Kidney tubule cell (primary cell): ENCODE measurements at places on chromosomes 3 and 15.

- no peak for DNase-seq
Measured at GRCh38 chr3:40332684-40333083, 23.2 kb downstream of the EIF1B start.

DNA sequence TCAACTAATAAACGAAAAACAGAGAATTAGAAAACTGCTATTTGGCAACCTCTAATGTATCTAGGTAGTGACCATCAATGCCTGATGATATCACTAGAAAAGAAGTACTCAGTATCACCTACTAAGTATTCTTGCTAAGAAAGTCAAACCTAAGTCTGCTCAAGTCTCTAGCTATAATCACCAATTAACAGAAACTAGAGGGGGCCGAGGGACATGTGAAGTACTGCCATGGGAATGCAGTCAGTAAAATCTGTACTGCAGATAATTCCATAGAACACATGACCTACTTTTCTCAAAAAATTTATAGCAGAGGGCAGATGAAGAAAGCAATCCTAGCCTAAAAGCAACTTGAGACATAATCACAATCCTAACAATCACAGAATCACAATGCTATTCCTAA, 51.4 kb downstream of the CPEB1 start:
- DNase-seq, result no peak

- DNase-seq, result no peak
Measured at GRCh38 chr15:36882056-36882455, 218.3 kb downstream of the MEIS2 start.

DNA sequence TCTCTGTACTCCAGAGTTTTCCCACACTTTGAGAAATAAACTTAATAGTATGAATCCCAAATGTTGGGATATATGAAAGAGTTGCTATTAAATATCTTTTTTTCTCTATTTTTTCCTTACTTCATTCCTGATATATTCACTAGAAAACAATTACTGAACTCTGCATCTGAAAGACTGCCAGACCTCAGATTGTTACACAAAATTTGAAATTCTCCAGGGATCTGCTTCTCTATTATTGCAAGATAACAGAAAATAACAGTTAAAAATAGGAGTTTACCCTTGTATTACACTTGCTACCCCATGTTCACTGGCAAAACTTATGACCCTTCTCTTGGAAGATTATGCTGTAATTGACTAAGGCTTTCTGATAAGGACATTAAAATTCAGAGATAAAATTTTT, 11.7 kb upstream of the P3H2 start:
- no peak for DNase-seq

DNA sequence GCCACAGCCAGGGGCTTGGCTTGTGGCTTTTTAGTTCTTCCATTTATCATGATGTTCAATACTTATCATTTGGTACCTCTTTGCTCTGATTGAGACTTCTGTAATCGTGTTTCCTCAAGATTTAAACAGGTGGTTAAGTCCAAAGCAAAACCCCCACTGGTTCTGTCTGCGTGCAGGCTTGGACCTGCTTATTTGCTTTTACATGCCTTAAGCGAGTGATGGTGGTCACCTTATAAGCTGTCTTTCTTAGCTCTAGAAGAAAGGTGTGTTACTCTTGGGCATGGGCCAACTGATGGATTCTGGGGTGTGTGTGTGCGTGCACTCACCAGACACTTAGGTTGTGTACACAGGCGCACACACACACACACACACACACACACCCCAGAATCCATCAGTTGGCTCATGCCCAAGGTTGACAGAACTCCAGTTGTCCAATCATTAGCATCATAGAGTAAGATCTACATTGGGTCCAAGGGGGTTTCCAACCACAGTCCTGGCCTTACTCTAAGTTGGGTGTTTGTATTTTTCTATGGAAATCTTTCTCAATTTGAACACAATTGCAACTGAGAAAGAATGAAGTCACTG, 1.2 kb downstream of the MYZAP start:
- DNase-seq, result no peak

DNA sequence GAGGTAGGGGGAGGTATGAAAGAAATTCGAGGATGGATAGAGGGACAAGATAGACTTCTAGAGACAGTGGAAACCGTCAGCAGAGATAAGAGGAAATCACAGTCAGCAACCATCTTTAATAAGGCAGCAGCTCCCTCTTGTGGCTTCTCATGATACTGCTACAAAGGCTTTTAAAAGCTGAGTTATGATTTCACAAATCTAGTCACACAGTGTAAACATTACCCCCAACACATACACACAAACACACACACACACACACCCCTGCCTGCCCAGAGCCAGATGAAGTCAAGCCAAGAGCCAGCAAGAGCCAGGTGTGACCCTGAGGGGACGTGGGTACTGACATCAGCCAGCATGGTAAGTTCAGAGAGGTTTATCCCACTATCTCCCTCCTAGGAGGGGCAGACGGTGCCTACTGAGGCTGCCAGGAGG, 18.9 kb upstream of the TGM5 start:
- DNase-seq, result peak; percentile 70

GRCh38 chr3:66629150-66629981, 128.5 kb upstream of the LRIG1 start:
- DNase-seq, result no peak

GRCh38 chr3:72309661-72310418, 524.9 kb upstream of the PROK2 start:
- no peak for DNase-seq

GRCh38 chr3:8519156-8519555, 17.5 kb downstream of the LMCD1 start:
- no peak for DNase-seq

DNA sequence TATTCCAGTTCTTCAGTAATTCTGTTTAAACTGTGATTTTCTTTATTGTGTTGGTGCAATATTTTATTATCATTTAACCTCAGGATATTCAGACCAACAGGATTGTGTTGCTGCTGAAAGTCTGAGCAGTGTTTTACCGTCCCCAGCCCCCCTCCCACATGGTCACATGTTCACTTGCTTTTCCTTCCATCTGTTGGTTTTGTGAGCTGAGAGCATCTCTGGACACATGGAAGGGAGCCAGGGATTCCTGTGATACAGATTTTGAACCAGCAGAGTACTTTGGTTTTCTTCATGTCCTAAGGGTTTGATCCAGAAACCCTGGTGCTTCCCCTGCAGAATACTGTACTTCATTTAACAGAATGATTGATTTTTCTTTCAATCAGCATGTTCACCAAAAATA, 11.9 kb downstream of the ARRDC4 start:
- DNase-seq, result no peak

DNA sequence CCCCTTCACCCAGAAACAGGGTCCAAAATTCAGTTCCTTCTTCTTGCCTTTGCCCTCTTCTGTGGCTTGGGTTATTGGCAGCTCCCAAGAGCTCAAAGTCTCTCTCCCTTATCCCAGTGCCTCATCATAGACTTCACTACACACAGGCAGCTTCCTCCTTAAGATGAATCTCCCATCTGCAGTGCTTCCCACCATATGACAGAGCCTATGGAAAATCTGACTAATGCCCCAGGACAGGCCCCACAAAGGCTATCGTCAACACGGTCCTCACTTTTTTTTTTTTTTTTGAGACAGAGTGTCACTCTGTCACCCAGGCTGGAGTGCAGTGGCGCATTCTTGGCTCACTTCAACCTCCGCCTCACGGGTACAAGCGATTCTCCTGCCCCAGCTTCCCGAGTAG, 194.1 kb downstream of the MEX3B start:
- DNase-seq, result no peak

- no peak for DNase-seq
Measured at GRCh38 chr15:25832158-25832557, 31.0 kb downstream of the ATP10A start.

DNA sequence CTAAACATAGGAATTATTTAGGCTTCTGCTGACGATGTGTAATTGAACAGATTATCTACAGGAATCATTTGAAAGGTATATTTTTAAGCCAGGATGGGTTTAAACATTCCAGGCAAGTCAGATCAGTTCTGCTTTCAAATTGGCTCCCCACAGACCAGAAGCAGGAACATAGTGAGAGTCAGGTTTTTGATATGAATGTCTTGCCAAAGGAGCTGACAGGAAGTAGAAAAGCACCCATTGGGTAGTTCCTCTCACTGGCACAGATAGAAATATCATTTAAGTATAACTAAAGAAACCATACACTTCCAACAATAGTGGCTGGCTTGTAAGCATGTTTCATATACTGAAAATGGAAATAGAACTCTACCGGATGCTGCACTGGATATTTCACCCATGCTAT, 95.2 kb downstream of the CLDN1 start:
- DNase-seq, result no peak

DNA sequence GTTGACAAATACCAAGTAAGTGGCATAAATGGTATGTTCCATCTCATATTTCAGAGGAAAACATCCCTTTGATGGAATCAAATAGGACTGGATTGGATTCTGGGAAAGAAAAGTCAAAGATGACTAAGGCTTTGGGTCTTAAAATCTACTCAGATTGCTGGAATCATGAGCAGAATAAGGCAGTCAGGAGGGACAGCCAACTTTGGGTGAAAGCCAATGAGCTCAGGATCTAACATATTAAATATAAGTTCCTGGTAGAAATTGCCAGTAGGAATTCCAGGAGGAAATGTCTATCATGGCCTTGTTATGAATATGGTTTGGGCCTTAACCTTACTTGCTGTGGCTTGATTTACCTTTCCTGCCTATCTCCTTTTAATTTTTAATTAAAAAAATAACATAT, 55.3 kb downstream of the ISL2 start:
- DNase-seq, result no peak

DNA sequence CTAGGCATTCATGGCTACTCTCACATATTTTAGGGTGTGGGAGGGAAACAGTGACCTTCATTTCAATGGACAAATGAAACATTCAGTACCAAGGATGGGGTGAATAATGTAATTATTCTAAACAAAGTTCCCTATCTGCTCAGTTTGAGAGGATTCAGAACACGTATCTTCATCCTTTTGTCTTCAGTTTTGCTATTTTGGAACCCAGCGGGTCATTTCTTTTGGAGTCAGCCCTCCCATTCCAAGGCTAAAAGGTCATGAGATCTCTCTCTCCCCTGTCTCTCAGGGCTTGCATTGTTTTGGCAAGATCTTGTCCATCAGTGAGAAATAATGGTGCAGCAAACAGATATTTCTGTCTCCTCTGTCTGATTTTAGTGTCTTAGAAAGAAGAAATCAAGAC, 16.3 kb upstream of the GATM start:
- no peak for DNase-seq

DNA sequence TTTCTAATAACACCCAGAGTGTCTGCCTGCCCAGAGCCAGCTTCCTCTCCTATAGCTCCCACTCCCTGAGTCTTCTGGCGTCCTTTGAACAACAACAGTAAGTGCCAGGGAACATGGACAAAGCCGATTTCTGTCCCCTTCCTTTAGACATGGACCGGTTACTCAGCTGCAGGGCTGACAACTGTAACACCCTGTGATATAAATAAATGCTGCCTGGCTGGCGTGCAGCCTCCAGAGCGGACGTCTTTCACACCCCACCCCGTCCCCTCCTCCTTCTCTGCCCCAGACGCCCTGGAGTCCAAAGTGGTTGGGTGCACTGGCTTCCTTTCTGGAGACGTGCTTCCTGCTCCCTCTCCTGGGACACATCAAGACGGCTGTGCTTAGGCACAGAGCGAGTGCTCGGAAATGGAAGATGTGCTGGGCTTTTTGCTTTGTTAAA, 281.9 kb upstream of the LRRFIP2 start:
- peak; percentile 28 for DNase-seq

- no peak for DNase-seq
Measured at GRCh38 chr3:47594792-47595191, 16.1 kb upstream of the CSPG5 start.

DNA sequence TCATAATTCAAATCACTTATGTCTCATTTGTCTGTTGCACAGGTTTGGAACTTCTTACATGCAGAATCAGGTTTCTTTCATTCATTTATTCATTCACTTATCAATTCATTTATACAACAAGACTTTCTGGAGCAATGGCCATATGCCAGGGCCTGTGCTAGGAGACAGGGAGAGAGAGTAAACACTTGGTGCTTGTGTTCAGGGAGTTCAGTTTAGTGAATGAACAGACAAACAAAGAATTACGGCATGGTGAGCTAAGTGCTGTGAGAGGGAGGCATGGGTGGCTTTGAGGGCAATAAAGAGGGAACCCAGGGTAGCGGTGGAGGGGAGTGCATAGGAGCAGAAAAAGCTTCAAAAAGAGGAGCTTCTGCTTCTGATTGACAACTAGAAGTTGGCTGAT, 8.5 kb upstream of the IREB2 start:
- DNase-seq, result no peak

DNA sequence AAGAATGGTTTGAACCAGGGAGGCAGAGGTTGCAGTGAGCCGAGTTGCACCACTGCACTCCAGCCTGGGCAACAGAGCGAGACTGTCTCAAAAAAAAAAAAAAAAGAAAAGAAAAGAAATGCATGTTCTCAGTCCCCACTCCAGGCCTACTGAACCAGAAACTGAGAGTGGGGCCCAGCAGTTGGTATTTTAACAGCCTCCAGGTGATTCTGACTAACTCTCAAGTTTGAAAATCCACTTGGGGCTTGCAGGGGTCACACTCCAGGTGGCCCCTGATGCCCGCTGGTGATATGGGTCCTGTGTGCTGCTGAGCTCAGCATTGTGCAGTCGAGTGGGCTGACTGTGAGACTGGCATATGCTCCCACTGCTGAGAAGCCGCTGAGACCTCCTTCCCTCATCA, 133.7 kb upstream of the C2CD4B start:
- DNase-seq, result no peak

- peak; percentile 45 for DNase-seq
Measured at GRCh38 chr15:67880651-67881182, 40.9 kb upstream of the RNU6-1 start.

DNA sequence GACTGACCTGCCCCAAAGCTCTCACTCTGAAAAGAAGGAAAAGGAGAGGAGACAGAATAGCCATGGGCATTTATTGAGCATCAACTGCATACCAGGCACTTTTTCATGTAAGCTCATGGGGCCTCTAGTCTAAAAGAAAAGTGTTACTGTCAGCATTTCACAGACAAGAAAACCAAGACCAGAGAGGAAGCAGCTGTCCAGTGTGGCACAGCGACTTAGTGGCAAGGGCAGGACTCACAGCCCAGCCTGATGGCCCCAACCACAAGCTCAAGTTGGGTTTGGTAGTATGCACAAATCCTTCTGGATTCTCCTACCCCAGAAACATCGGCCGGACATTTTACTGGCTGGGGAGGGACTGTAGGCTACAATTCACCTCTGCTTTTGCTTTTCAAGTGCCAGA, 5.8 kb downstream of the EFCC1 start:
- DNase-seq, result no peak
